Type B pancreatic cell (in vitro differentiated cells): ENCODE measurements at places on chromosomes 12 and 14.

- DNase-seq, result no peak
Observed at GRCh38 chr14:68463705-68464374, 329.0 kb downstream of the ZFP36L1 start.

- DNase-seq, result no peak
Observed at GRCh38 chr14:102594514-102595175, 2.2 kb downstream of the RCOR1 start.

GRCh38 chr14:33332497-33332896 lies 393.8 kb downstream of the NPAS3 start:
- DNase-seq, result no peak

- DNase-seq, result no peak
Observed at GRCh38 chr12:124115496-124115895, 142.5 kb downstream of the ZNF664 start.

DNA sequence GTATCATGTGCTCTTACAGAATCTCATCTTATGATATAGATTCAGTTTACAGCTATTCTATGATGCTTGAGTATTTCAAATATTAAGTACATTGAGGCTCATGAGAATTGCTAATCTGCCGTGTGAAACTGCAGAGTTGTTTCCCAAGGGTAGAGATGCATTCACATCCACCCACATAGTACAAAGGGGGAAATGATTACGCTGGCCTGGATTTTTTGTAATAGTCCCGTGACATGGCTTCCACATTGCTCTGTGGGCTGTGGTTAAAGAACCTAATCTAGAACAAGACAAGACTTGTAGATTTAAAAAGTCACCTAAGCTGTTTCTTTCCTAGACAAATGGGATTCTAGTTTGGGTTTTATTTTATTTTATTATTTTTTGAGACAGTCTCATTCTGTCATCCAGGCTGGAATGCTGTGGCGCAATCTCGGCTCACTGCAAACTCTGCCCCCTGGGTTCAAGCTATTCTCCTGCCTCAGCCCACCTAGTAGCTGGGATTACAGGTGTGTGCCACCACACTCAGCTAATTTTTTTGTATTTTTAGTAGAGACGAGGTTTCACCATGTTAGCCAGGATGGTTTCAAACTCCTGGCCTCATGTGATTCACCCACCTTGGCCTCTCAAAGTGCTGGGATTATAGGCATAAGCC lies 13.0 kb upstream of the RIOX1 start:
- DNase-seq, result no peak

DNA sequence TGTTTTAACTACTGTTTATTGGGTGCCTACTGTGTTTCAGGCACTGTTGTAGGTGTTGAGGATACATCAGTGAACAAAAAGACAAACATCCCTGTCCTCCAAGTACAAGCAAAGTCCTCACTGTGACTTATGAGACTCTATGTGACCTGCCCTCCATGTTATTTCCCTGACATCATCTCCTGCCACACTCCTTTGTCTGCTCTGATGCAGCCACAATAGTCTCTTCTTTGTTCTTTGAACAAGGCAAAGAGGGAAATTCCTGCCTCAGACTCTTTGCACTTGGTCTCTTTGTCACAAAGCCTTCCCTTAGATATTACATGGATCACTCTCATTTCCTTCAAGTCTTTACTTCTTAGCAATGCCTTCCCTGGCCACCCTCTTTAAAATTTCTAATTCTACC lies 240.1 kb upstream of the SRRM4 start:
- no peak for DNase-seq

DNA sequence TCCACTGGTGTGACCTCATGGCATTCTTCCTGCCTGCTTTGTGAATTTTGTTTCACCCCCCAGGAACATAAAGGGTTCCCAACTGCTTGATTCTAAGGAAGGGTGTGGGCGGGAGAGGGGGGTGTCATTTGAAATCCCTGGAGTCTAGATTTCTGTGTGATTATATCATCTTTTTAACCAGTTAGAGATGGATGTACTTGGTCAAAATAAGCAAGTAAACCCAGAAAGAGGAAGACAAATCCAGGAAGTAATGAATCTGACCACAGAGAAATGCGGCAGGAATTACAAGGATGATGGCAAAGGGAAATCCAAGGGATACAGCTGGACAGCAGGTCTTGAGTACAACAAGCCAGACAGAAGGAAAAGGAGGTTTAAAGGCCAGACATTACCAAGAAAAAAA lies 38.9 kb downstream of the DMAC2L start:
- no peak for DNase-seq

GRCh38 chr12:77610446-77610845 lies 220.2 kb upstream of the NAV3 start:
- DNase-seq, result no peak

GRCh38 chr14:100789460-100790417 lies 36.2 kb upstream of the MEG3 start:
- no peak for DNase-seq
